ENCODE measurements at places on chromosomes 6 and 20.

DNA sequence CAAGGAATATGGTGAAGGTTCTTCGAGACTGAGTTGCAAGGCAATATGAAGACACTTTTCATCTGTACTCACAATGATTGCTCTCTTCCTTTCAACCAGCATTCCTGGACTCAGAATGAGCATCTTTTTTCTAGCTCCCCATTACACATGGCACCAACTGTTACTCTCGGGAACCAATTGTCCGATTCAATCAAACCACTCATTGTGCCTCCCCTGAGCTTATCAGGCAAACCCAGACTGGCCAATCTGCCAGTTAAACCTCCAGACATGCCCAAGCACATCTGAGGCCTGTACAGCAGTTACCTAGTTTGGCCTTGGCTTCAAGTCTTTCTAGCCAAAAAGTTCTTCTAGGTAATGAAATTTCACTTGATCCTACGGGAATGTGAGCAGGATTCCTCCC, 164.1 kb downstream of the ID4 start:
- no peak for DNase-seq

DNA sequence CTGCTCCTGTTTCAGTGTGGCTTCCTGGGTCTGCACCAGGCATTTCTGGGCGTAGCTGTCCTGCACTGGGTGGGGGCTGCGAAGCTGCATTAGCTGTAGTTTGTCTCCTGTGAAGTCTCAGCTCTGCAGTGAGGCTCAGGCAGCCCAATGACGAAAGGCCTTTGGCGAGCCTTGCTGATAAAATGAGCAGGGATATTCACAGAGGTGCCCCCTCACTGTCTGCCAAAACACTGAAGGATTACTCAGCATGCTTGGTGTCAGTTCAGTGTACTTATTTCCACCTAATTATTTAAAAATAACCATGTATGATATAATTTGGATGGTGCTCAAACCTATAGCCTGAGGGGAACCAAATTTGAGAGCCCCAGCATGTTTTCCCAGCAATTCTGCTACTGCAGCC, 73.5 kb downstream of the ECT2L start:
- no peak for DNase-seq

GRCh38 chr6:2072453-2072852, 173.0 kb downstream of the GMDS start:
- no peak for DNase-seq

GRCh38 chr6:36616893-36617521, 22.8 kb downstream of the SRSF3 start:
- no peak for DNase-seq

DNA sequence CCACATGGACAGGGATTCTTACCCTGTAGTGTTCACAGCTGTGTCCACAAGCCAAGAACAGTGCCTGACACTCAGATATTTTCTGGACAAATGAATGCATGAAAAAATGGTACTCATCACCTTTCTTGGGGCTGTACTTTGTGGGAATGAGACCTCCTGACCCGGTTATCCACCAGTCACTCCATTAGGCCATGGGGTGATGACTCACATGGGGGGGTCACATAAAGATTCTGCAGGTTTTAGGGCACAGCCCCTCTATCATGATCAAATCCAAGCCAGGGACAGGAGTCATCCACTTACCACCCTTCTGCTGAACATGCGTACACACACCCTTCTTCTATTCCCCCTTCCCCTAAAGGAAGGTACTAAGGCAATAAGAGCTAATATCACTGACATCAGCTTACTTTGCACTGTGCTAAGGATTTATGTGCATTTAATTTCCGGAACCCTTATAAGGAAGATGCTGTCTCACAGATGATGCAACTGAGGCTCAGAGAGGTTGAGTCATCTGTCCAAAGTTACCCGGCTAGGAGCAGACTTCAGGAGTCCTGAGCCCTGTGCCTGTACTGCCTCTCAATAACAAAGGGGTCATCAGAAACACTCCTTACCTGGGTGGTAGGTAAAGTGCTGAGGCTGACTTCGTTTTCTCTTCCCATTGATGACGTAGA, 107.8 kb downstream of the NFATC2 start:
- no peak for DNase-seq

- DNase-seq, result no peak
Observed at GRCh38 chr6:132005178-132005577, 54.0 kb upstream of the CCN2 start.

DNA sequence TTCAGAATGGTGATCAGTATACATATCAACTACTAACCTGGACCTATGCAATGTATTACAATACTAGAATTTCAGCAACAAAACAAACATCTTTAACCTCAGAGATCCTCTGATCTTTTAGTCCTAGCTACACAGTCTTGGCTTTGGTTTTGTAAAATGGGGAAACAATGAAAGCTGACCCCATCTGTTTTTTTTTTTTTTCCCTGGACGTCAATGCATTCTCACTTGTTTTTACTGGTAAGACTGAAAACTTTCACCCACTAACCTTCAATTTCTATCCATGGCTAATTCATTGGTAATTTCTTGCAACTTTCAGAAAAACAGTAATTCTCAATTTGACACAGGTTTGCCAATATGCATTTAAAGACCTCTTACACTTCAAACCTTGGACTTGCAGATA, 3.0 kb downstream of the KIF13A start:
- DNase-seq, result no peak

DNA sequence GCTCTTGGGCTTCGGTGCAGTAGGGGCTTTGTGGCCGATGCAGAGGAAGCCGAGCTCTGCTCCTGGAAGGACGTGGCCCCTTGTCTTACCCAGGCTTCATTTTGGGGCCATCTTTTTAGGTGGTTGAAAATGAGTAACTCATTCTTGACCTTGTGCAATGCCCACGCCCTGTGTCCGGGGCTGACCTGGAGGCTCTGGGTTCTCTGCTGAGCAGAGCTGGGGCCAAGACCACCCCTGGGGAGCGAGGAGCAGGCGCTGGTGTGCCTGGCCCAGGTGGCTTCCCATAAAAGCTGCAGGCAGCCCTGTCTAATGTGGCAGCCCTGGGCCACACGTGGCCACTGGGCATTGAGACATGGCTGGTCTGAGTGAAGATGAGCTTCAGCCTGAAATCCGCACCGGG, 25.7 kb downstream of the NTSR1 start:
- DNase-seq, result no peak

GRCh38 chr6:153086225-153086990, 44.7 kb downstream of the RGS17 start:
- no peak for DNase-seq

DNA sequence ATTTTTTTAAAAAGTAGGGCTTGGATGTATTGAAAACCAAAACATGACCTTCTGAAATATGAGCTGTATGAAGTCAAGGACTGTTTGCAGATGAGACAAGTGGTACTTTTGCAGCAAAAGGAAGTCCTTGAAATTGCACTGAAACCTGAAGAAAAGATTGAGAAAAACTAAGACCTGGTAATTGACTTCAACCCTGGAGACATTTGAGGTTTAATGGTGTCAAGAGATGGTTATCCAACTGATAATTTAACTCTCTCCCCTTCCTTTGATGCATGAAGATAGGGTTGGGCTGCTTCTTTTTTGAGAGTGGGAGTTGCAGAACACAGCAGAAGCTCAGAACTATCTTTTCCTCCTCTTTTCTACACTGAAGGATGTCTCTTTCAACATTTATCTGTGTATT, 180.9 kb upstream of the DTNBP1 start:
- DNase-seq, result no peak

GRCh38 chr6:38909015-38909730, 139.4 kb upstream of the GLP1R start:
- DNase-seq, result no peak

DNA sequence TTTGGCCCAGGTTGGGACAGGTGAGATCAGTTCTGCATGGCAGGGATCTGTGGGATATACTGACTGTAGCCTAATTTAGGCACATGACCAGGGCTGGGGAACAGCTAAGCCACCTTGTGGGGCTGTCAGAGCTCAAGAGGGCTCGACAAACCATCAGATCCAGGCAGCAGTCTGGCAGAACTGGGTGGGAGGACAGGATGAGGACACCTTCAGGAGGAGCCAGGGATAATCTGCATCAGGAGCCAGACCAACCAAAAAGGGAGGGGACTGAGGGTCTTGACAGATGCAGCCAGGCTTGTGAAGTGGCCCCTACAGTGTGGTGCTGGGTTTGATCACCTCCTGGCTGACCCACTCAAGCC, 123.4 kb downstream of the MAFB start:
- DNase-seq, result no peak

- no peak for DNase-seq
Observed at GRCh38 chr6:117548797-117549301, 53.5 kb downstream of the GOPC start.

DNA sequence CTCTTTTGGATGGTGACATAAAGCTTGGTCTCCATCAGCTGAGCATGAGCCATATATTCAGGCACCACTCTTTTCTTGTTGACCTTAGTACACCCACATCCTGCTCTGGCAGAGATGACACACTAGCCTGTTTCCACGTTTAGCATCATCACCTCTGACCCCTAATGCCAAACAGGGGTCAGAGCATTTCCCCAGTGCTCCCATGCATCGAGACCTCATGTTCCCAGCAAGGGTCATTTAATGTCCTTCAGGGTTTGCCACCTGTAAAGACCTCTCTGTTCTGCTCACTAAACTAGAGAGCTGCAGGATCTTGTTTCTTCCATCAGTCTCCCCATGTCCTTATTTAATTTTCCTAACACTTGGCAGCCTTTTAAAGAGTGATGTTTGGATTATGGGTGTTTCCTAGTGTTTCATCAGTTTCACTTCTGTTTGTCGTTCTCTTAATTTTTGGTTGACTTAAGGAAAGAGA, 97.5 kb downstream of the AIG1 start:
- DNase-seq, result no peak

DNA sequence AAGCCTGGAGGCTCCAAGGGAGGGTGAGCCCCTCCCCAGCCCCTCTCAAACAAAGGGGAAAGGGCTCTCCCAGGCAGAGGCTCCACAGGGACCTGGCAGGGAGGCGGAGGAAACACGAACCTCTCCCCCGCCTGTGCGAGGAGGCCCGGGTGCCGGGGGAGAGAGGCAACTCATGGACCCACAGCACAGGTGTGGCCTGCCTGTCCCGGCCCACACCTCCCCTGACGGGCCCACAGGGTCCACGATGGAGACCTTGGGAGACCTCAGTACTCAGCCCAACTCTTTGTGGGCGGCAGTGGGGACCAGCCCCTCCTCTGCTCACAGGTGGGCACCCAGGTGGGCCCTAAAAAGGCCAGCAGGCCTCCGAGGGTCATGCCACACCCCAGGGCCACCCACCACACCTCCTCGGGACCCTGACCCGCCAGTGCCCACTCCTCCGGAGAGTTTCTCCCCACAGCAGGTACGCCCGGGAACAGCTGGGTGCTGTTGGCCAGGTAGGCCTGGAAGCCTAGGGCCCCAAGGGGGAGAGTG, 12.2 kb downstream of the LAMA5 start:
- no peak for DNase-seq

- DNase-seq, result no peak
Observed at GRCh38 chr20:38631155-38632022, 29.8 kb downstream of the ARHGAP40 start.

- no peak for DNase-seq
Observed at GRCh38 chr6:134632024-134632423, 314.1 kb upstream of the SGK1 start.

DNA sequence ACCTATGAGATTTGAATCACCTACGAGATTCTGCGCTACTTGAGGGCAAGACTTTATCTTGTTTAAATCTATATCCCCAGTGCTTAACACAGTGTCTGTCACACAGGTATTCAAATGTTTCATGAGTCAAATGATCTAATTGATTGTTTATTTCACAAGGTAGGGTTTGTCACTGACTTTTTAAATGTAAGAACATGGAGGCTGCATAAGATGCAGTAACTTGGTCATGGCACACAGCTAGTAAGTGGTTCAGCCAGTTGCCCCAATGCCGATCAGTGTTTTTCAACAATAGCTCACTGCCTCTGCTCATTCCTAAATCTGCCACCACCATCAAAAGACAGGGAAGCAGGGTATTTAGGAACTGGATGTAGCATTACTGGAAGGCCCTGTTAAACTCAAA, 42.4 kb upstream of the LRRC1 start:
- no peak for DNase-seq

GRCh38 chr6:105193647-105194046, 13.8 kb upstream of the POPDC3 start:
- DNase-seq, result no peak

- no peak for DNase-seq
Observed at GRCh38 chr20:47051936-47052526, 157.4 kb downstream of the EYA2 start.

- no peak for DNase-seq
Observed at GRCh38 chr20:7505152-7505834, 435.0 kb downstream of the HAO1 start.

DNA sequence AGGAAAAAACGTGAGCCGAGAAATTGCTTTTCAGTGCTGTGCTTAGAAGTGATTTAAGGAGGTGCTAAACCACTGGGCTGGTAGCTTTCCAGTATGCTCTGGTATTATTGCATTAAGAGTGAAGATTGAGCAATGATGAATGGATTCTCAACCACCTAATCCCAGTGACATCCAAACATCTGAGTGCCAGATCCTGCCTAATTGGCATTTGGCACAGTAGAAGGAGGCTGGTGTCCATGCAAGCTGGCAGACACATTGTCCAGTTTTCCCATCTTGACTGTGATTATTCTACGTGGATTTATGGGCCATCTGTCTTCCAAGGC, 398.0 kb upstream of the PLCB4 start:
- DNase-seq, result no peak

GRCh38 chr6:16375206-16375605, 136.8 kb downstream of the GMPR start:
- DNase-seq, result no peak

DNA sequence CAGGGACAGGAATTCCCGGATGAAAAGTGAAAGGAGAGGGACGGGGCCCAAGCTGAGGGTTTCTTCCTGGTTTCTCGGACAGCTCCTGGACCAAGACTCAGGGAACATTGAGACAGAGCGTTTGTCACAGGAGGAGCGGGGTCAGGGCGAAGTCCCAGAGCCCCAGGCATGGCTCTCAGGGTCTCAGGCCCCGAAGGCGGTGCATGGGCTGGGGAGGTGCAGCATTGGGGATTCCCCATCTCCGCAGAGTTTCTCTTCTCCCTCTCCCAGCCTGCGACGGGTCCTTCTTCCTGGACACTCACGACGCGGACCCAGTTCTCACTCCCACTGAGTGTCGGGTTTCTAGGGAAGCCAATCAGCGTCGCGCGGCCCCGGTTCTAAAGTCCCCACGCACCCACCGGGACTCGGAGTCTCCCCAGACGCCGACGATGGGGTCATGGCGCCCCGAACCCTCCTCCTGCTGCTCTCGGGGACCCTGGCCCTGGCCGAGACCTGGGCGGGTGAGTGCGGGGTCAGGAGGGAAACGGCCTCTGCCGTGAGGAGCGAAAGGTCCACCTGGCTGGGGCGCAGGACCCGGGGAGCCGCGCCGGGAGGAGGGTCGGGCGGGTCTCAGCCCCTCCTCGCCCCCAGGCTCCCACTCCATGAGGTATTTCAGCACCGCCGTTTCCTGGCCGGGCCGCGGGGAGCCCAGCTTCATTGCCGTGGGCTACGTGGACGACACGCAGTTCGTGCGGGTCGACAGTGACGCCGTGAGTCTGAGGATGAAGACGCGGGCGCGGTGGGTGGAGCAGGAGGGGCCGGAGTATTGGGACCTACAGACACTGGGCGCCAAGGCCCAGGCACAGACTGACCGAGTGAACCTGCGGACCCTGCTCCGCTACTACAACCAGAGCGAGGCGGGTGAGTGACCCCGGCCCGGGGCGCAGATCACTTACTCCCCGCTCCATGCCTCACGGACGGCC, 54.6 kb upstream of the POLR1H start:
- DNase-seq, result no peak

- DNase-seq, result peak; percentile 64
Observed at GRCh38 chr6:166465671-166466087, 82.9 kb upstream of the MPC1 start.
